ENCODE measurements at places on chromosomes 12 and 14.

DNA sequence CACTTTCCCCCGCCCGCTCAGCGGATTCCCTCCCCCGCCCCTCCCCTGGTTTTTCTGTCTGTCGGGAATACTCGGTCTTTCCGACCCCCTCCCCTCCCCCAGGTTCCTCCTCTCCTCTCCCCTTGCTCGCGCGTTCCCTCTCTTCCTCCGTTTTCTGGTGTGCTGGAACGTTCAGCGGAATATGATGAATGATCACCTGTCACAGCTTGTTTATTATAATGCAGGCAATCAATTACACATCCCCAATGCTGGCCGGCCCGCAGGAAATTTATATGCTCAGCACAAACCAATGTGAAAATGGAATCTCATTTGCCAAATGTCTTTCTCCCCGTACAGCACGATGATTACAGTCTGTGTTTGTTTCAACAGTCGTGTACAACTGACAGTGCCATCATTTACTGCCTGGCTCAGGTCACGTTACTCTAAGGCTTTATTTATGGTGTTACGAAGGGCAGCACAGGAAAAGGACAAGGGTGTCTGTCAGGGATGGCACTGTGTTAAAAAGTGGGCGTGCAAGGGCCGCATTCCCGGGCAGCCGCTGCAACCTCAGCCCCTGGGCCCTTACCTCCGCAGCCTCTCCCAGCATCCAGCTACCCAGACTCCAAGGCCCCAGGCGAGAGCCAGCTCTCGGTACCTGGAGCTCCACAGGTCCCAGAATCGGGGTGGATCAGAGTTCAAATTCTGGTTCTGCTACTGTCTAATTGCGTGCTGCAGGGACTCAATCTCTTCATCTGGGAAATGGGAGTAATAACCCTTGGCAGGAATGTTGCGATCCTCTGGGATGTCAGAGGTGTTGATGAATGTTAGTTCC lies 24.7 kb upstream of the MAP1LC3B2 start:
- DNase-seq = no peak

DNA sequence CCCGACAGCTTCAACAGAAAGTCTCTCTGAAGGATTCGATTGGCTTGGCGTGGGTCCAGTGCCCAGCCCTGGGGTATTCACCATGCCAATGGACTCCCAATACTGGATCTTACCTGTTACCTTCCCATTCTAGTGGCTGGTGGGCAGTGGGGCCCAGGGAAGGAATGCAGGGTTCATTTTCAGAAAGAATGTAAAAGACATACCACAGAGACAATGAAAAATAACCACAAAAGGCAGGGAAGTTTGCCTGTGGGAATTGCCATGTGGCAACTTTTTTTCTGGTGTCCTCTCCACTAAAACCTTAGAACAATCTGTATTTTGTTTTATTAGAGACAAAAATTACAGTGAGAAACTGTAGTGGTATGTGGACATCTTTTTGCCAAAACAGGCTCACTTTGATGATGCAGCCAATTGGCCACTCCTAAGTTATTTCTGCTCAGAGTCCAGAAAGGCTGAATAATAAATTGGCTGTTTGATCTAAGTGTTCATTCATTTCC lies 55.2 kb downstream of the PTGER2 start:
- no peak for DNase-seq

GRCh38 chr14:33480887-33481184 lies 470.0 kb downstream of the EGLN3 start:
- no peak for DNase-seq

GRCh38 chr12:4505376-4505986 lies 33.2 kb upstream of the RAD51AP1 start:
- DNase-seq = no peak

DNA sequence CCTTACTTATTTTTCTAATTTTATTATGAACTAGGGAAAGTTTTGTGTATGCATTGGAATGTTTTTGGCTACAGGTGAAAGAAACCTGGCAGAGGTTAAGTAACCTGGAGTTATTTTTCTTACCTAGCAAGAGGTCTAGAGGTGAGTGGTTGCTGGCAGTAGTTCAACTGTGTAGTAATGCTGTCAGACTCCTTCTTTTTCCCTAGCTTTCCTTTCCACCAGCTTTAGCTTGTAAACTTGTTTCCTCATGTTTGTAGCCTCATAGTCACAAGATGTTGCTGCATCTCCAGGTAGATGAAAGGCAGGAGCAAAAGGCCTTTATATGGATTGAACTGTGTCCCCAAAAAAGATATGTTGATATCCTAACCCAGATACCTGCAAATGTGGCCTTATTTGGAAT lies 105.1 kb upstream of the AMIGO2 start:
- no peak for DNase-seq

DNA sequence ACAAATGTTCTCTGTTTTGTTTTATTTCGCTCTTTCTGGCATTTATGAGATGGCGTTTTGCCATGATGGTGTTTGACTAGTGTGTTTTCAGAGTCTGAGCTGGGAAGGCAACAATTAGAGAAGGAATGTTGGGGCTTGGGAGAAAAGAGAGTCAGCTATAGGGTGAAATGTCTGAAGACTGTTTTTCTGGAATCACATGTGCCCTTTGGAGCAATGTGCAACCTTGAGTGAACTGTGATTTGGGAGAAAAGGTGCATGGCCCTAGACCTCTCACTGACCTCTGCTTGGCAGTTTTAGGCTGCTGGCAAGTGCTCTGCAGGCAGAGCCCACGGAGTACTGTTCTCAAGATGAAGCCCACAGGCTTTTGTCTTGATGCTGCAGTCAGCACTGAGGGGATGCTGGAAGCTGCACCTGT lies 379.9 kb upstream of the PDE3A start:
- DNase-seq = no peak

GRCh38 chr14:61539631-61540030 lies 155.7 kb upstream of the HIF1A start:
- DNase-seq = no peak

- DNase-seq = no peak
These were observed 842.8 kb downstream of the VRK1 start for GRCh38 chr14:97640031-97640430.

GRCh38 chr12:48115957-48116356 lies 3.2 kb upstream of the PFKM start:
- no peak for DNase-seq

DNA sequence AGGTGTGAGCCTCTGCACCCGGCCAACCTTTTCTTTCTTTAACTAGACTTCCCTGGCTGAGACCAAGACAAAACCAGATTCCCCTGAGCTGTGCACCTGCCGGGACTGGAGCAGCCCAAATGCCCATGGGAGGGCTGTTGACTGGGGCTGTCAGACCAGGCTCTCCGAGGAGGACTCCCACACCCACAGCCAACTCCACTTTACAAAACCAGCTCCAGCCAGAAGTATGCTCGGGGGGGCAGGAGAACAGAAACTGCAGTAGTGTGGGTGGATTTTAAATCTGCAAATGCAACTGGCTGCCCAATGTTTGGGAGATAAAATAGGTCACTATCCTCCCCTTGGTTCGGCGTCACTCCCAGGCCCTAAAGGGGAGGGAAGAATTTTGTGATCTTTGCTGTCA lies 78.5 kb downstream of the VCPKMT start:
- no peak for DNase-seq

DNA sequence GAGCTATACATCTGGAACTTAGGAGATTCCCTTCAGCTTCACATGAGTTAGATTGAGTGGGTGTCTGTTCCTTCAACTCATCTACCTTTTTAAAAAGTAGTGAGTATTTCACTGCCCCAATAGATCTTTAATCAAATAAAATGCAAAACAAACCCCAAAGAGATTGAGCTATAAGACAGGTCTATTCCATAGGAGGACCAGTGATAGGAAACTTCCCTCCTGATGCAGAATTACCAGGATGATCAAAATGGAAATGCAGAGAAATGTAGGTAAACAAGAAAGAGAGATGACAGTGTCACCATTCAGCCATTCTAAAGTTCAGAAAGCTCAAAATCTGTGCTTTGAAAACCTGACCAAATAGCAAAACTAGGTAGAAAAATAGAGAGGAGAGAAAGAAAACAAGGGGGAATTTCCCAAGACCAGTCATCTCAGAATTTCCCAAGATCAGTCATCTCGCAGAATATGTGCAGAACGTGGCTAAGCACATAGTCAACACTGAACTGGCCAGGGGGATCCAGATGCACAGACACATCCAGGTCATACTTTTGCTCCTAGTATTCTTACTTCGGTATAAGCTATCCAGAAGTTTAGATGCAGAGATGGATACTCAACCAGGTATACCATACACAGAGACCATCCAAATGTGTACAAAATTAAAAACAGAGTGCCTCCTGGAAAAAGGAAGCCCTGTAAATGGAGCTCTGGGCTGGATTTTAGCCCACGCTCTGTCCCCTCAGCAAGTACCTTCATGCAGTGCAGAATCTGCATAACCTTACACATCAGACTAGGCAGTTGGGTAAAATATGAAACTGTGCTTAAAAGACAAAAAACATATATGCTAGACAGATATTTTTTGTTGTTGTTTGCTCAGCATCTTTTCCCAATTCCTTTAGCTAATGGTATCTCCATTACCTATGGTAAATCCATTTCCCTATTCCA lies 27.4 kb downstream of the SLC41A2 start:
- no peak for DNase-seq

GRCh38 chr12:116547955-116548501 lies 11.2 kb upstream of the MAP1LC3B2 start:
- DNase-seq = no peak

DNA sequence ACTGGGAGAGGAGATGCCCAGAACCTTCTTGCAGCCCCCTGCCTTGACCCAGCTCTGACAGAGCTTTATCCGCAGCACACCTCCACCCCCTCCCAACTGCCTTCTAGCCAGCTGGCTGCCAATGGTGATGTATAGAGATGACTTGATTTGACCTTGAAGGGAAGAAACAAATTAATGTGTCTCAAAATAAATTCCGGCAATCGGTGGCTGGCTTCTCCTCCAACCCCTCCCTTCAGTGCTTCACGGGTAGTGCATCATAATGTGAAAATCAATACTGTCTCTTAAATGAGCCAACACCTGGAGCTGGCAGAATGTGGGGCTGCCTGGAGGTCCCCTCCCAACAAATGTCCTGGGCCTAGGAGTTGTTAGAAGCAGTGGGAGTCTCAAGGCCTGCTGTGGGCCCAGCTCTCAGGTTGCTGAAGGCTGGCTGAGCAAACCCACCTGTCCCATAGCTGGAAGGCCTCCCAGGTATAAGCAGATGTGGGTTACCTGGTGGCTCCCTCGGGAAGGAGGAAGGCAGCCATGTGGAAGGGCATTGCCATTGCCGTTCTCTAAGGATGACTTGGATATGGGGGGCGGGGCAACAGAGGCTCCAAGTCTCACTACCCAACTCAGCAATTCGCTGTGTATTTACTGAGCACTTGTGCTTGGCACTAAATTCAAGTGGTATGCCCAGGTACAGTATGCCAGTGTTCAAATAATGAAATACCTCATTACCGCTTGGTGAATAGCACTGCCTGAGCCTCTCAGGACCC lies 23.2 kb downstream of the HSPB8 start:
- no peak for DNase-seq

DNA sequence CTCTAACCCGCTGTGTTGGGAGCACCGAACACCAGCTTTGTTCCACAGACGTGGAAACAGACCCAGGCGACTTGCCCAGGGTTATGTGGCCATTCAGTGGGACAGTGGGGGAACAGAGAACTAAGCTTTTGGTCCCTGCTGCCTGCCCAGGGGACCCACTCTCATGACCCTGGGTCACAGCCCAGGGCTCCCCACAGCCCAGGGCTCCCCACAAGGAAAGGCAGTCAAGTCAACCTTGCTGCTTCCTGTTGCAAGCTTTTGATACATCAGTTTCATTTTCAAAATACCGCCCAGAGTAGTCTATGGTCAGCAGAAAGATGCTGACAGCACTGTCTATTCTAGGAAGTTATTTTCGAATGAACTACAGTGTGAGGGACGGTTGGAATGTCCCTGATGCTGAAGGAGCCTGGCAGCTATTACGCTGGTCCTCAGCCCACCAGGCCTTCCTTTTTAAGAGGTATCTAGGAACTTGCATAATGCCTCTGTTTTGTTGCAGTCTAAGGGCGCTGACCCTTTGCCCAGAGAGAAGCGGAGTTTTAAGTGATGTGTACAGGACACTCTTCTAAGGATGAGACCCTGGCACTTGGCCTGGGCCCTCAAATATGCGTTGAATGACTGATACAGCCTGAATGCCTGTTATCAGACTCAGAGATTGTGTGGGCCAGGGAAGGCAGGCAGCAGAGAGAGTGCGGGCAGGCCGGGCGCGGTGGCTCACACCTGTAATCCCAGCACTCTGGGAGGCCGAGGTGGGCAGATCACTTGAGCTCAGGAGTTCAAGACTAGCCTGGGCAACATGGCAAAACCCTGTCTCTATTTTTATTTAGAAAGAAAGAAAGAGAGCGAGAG lies 12.6 kb upstream of the TTC7B start:
- no peak for DNase-seq

GRCh38 chr12:80849337-80849736 lies 88.4 kb downstream of the LIN7A start:
- no peak for DNase-seq

- no peak for DNase-seq
These were observed 8.1 kb downstream of the LPAR5 start for GRCh38 chr12:6627616-6628015.

DNA sequence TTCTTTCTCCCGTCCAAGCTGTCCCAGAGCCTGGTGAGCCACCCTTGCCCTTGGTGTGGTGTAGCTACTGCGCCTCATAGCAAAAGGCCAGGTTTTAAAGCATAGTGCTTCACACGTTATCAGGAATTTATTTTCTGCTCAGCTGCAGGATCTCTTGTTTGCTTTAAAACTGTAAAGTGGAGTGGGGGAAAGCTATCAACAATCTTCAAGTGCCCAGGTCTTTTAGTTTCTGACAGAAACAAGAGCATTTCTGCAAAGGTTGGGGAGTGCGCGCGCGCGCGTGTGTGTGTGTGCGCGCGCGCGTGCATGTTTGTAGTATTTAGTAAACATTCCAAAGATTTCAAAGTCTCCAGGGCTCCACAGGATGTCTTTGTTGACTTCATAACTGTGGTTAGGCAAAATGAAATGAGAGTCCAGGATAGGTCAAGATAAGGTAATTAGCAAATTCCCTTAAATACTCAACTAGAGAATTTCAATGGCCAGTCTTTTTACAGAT lies 45.5 kb downstream of the EML1 start:
- DNase-seq = no peak

DNA sequence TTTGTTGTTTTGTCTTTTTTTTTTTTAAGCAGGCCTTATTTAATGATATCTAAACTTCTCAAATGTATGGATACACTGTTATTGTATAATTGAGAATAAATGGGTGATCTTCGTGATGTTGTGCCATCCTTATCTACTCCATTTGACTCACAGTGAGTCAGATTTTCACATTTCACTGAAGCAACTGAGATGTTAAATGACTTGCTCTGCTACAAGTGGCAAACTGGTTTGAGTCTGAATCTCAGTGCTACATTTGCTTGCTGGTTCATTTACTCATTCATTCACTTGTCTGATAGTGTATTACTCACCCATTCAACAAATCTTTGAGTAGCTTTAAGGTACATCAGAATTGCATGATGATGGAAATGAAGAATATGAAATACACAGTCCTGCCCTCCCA lies 2.6 kb downstream of the KIAA0586 start:
- DNase-seq = no peak
